AG04450 (cell line): ENCODE measurements at places on chromosomes 7 and 10.
A peak's percentile ranks its signal among the peaks of the same experiment; 100 is the strongest.

DNA sequence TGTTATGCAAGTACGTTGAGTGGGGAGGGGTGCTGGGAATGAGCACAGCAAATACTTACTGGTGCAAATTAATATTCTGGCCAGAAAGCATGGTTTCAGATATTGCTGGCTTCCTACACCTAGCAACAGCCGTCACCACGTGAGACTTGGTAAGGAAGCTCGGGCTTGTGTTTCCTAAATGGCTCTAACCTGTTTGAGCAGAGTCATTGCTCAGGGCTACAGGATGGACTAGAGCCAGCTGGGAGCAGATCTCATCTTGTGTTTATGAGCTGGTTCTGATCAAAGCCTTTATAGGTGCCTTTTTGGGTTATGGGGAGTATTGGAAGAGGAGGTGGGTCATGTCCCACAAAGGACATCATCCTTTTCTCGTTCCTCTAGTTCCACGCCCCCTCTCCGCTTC is 200.3 kb downstream of the BUB3 start:
- no peak for DNase-seq

DNA sequence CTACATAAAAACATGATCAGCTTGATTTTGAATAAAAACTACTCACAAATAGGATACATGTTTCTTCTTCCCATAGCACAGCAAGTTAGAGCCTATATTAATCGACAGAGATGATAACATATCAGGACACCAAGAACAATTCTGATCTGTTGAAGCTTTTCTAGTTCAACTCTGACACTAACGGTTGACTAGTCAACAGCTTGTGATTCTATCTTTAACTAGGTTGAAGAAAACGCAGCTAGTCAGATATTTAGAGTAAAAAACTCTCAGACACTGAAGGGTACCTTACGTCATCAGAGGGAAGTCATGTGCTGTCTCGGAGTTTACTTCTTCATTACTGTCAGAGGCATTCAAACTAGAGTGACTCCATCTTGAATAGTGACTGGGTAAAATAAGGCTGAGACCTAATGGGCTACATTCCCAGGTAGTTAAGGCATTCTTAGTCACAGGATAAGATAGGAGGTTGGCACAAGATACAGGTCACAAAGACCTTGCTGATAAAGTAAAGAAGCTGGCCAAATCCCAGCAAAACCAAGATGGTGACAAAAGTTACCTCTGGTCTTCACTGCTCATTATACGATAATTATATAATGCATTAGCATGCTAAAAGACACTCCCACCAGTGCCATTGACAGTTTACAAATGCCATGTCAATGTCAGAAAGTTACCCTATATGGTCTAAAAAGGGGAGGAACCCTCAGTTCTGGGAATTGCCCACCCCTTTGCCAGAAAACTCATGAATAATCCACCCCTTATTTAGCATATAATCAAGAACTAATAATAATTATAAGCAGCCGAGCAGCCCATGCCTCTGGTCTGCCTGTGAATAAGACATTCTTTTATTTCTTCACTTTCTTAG is 21.3 kb downstream of the CCDC71L start:
- DNase-seq = no peak

DNA sequence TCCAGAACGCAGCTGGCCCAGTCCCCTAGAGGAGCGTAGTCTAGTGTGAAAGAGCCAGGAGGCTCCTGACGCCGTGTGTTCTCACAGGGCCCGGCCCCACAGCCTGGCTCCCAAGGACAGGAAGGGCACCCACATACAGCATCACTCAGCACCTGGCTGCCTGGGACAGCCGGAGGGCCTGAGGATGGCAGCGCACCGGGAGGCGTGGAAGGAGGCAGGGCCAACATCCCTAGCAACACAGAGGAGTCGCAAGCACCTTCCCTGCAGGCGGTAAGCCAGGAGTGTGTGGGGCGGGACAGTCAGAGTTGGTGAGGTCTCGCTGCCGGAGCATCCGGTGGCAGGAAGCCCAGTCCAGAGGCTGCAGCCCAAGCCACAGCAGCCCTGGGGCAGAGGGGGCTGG is 125.8 kb downstream of the MAD1L1 start:
- DNase-seq = no peak

DNA sequence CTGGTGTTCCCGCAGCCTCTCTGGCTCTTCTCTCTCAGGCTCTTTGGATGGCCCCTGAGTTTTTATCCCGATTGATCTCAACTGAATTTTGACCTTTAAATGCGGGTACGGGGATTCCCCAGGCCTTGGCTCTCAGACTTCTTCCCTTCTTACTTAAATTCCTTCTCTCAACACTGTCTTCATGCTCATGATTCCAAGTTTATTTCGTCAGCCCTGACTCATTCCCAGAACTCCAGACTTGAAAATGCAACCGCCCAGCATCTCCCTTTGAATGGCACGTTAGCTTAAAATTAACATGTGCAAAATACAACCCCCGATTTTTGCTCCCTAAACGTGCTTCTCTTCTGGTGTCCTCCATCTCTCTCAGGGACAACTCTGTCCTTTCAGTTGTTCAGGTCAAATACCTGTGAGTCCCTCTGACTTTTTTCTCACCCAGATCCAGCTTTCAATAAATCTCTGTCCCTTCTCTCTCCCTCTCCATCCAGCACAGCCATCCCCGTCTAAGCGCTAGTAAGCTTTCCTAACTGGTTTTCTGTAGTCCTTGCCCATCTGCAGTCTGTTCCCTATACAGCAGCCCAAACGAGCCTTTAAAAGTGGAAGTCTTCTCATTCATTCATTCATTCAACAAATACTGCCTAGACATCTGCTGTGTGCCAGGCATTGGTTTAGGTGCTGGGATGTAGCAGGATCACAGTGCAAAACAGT is 7.1 kb downstream of the HECW1 start:
- DNase-seq = peak; percentile 53

DNA sequence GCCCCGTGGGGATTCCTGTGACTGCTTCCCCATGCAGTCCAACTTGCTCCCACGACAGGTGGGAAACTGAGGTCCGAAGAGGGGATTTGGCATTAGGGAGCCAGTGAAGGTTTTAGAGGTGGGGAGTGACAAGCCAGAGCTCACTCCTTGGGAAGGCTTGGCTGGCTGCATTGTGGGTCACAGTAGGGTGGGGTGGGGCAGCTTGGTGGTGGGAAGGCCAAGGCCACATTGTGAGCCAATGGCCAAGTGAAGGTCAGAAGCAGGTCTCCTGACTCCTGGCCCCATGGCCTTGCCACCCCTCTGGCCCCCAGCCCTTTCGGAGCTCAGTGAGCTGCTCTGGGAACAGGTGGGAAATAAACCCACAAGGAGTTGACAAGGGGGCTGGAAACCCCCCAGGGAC is 2.5 kb downstream of the C10orf105 start:
- no peak for DNase-seq

GRCh38 chr7:2760098-2760889 is 72.3 kb downstream of the AMZ1 start:
- DNase-seq = no peak

DNA sequence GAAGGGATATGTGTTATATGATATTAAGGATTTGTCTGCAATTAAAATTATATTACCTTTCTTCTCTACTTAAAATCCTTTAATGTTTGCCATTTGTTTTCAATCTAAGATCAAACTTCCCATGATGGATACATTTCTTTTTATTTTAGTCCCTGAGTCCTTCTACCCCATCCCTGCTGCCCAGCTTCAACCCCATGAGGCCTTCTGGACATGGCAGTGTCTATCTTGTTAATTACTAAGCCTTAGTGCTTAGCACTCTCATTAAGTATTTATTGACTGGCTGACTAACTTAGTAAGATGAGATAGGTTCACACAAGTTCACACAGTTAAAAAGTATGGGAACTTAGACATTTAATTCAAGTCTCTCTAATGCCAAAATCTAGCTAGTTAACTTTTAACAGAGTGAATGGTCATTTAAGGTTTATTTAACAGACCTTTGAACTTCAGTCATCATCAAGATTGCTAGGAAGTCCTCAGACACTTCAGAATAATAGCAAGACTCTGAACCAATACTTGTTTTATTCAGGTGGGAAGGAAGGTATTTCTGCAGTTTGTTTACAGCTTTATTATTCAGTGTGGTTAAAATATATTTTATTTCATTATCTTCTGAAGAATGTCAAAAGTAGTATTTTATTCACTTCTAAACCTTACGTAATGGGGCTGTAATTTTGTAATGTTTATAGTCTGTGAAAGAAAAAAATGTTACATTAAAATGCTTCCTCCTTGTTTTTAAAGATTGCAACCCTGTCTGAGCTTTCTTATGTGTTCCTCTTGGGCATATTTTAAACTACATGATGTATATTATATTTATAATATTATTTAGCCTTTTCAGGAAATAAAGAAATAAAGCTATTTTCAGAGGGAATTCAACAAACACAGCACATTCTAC is 848.9 kb downstream of the REEP3 start:
- no peak for DNase-seq

GRCh38 chr10:32538256-32538655 is 92.3 kb downstream of the CCDC7 start:
- DNase-seq = no peak

GRCh38 chr7:77327932-77328628 is 88.1 kb downstream of the GSAP start:
- no peak for DNase-seq

GRCh38 chr7:155959894-155960293 is 147.6 kb upstream of the SHH start:
- DNase-seq = no peak

- DNase-seq = no peak
These were observed 32.1 kb upstream of the CNNM1 start for GRCh38 chr10:99297033-99297432.

DNA sequence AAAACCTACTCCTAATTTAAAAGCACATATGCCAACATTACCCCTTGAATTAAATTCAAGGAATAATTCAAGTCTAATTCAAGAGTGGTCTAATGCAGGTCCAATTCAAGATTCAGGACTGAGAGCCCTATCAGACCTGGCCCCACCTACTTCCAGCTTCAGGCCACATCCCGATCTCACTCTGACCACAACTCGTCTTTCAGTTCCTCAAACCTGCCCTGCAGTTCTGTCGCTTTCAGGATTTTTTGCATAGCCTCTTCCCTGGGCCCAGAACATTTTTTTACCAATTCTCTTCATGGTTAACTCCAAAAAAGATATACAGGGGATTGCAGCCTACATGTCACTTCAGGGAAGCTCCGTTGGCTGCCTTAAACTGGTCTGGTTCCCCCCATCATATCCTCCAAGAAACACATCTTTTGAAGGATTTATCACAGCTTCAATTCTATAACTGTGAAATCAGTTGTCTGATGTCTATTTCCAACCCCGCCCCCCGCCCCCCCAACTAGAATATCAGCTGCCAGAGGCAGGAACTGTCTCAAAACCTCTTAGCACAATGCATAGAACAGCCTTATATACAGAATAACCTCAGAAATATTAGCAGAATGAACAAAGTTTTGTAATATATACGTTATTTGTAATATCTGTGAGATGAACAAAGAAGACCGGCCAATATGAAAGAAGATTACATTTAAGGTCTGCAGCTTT is 20.8 kb downstream of the CCDC6 start:
- no peak for DNase-seq

DNA sequence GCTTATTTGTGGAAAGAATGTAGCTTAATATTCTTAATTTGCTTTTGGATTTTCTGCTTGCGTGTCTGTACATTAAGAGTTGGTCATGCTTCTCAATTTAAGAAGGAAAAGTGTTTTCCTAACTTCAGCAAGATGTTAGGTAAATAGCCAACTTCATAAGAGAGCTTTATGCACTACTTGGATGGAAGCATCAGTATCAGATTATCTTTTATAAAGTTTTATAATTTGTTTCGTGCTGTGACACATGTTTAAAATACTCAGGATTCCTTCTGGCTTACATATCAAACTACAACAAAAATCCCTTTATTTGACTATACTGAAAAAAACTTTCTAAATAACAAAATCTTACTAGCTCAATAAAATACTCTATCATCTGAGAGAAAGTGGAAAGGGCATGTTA is 34.8 kb upstream of the AGR2 start:
- no peak for DNase-seq

GRCh38 chr10:113948048-113948447 is 93.6 kb downstream of the NHLRC2 start:
- no peak for DNase-seq

DNA sequence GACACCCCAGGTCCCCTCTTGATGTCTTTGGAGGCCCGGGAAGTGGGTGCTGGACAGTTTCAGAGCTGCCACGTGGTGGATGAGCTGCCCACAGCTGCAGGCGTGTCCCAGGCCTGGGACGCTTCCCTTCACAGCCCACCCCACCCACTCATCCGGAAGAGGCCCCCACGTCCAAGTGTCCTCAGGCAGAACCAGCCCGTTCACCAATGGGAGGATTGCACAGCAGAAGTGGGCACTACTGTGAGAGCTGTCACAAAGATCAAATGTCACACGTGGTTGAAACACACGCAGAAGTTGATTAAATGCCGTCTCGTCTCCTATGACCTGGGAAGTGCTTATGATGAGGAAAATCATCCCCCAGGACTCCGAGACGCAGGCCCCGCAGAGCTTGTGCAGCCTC is 52.9 kb downstream of the STK32C start:
- no peak for DNase-seq

- no peak for DNase-seq
These were observed 135.7 kb downstream of the OR13A1 start for GRCh38 chr10:45179691-45180090.

- DNase-seq = no peak
These were observed 55.9 kb upstream of the PCGF5 start for GRCh38 chr10:91164520-91165065.

DNA sequence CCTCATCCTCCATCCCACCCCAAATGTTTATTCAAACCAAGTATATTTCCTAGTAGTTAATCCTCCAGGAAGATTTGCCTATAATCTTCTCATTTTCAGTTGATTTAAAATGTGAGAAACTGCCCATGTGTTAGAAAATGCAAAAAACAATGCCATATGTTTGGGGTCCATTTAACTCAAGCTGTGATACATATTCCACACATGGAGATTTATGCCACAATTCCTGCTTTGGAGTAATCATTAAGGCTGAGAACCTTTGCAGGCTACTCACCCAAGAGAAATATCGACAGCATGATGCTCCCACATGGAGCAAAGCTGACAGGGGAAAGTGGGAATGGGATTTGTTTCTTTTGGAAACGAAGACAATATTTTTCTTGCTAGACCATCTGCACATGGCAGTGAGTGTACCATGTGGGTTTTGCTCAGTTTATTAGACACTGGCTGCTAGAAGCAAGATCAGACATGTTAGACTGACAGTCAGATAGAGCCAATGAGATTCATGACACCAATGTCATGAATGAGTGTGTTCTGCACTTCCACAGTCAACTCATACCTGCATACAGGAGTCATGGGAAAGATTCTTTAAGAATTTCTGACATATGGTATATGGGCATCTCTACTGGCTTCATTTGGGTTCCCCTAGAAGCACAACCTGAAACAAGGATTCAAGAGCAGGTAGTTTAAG is 3.4 kb upstream of the GRM8 start:
- no peak for DNase-seq

GRCh38 chr7:76047305-76047810 is 442 bp downstream of the STYXL1 start:
- no peak for DNase-seq

DNA sequence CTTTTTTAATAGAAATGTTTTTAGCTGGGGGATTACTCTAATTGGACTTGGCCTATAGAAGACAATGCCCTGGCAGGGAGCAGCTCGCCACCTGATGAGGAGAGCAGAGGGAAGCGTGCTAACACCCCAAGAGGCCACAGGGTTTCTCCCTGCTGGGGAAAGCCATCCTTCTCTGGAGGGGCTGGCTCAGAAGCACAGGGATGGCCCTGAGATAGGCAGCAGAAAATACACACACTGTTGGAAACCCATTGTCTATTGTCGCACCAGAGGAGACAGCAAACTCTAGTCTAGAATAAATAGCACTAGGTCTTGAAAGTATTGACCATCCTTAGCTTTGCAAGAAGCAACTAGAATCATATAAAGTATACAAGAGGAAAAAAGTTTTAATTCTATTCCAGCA is 5.4 kb downstream of the COBL start:
- DNase-seq = no peak
